ENCODE measurements at places on chromosomes 6 and 20.

DNA sequence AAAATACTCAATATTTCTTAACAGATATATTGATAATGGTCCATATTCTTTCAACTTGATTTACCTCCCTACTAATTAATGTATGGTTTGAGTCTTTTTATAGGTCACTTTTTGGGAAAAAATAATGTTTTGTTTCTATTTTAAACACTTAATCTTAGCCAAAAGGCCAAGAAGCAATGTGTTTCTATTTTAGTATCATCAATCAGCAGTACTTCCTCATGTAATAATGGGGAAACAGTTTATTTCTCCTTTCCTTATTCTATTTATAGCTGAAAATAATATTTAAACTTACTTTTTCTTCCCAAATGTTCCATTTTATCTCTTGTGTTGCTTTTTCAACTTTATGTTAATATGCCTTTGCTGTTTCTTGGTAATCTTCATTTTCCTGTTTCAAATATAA is 295.1 kb downstream of the ALDH8A1 start:
- DNase-seq = no peak

- DNase-seq = peak; percentile 82
Measured at GRCh38 chr6:134178161-134179044, 126.0 kb upstream of the SLC2A12 start.

DNA sequence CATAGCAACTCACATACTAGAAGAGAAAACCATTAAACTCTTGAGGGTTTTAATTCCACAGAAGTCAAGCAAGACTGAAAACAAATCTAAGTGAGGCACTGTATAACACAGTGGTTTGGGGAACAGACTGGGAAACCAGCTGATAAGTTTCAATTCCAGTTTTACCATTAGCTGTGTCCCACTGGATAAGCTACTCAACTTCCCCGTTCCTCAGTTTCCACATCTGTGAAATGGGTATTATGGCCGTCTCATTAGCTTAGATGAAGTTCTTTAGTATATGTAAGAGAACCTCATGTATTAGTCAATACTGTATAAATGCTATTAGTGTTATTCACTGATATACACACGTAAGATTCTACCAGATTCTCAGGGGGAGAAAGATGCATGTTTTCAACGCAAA is 89.0 kb downstream of the ZFP64 start:
- DNase-seq = no peak

DNA sequence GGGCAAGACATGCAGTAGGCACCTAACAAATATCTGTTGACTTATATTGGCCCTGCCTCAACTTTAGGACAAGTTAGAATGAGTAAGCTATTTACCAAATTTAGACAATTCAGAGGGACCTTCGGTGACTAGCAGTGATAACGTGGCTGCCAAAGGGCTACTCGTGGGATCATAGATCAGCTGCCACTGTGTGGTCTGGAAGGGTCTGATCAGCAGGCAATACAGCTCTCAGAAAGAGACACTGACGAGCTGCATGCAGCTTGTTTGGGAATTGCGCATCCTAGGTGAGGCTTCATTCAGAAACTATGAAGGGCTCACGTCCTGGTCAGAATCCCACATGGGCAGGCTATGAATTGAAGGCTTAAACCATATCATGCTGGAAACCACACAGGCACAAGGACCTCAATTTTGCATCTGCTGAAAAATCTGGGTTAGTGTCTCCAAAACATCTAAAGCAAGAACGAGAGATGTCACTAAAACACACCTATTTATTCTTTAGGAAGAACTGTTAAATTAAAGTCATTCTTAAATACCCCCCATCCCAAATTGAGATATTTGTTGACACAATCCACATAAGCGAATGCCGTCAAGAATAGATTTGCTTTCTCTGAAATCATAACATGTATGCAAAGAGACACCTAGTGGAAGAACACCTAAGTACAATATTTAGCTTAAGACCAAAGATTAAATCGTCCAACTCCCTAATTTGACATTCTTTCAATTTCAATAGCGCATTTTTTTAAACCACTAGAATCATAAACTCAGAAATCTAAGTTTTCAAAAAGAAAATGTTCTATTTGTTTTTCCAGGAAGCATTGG is 79.6 kb downstream of the IPCEF1 start:
- DNase-seq = no peak

GRCh38 chr6:43103253-43103876 is 27.3 kb downstream of the PTK7 start:
- DNase-seq = no peak

DNA sequence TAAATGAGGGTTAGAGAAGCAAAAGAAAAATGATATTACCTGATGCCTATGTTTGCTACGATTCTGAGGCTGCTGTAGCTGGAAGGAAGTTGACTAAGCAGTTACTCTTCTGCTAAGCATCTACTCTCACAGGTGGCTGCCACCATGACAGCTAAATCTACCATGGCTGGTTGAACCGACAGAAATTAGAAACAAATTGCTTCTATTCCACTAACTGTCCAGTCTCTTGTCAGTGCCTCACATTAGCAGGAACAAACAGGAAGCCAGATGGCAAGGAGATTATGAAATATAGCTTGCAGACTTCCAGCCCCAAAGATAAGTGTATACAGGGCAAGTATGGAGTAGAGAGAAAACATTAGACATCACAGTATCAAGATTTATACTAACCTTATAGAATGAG is 59.4 kb upstream of the TMEM200A start:
- DNase-seq = no peak

DNA sequence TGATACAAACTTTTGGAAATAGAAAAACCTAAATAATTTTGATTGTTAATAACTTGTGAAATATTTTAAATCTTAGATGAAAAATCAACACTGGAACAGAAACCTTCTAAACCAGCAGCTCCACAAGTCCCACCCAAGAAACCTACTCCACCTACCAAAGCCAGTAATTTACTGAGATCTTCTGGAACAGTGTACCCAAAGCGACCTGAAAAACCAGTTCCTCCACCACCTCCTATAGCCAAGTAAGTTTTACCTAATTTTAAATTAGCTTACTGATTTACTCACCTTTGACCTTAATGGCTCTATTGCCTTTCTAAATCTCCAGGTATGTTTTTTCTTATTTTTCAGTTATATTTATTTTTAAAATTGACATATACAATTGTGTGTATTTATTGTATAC is 102.6 kb upstream of the ADGRF4 start:
- DNase-seq = no peak

GRCh38 chr6:36550473-36551000 is 3.3 kb upstream of the STK38 start:
- DNase-seq = no peak

GRCh38 chr6:33632558-33633039 is 11.5 kb downstream of the ITPR3 start:
- peak; percentile 78 for DNase-seq

- no peak for DNase-seq
Measured at GRCh38 chr6:77633471-77633870, 19.4 kb upstream of the MEI4 start.

DNA sequence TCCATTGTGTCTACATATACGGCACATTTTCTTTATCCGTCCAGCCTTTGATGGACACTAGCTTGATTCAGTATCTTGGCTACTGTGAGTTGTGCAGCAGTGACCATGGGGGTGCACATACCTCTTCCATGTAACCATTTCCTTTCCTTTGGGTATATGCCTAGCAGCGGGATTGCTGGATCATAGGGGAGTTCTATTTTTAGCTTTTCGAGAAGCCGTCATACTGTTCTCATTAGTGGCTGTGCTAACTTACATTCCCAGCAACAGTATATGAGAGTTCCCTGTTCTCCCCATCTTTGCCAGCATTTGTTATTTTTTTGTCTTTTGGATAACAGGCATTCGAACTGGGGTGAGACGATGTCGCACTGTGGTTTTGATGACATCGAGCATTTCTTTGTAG is 395.0 kb downstream of the SMOC2 start:
- no peak for DNase-seq

All from CD8-positive, alpha-beta T cell (primary cell).